COLO829 (cell line): ENCODE measurements at places on chromosomes 2 and 18.

DNA sequence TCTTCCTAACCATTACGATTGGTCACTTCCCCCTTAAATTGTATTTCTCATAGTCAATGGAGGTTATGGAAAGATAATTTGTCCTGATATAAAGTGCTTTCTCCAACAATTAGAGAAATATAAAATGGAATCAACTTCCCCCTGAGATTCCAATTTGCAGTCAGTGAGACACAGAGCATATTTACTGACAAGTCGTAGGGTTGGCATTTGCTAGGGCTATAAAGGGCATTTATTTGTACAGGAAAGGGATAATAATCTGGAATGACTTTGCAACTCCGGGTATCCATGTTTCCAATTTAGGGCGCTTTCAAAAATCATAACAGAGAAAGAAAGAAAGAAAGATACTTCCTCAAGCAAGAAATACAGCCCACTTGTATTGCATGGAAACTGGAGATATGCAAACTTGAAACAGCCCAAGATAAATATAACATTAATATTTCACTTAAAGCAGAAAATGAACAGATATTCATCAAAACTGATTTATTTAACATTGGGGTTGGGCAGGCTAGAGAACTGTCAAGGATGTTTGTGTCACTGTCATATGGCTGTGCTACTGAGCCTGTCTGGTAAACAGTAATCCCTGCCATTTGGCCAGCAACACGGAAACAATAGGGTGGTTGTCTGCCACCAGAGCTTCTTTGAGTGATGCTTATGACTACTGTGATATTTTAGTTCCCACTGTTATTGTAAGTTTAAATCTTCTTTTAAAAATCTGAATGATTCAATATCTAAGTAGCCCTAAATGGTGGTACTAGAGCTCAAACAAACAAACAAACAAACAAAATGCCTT, 621.8 kb downstream of the LRP1B start:
- DNase-seq = no peak

DNA sequence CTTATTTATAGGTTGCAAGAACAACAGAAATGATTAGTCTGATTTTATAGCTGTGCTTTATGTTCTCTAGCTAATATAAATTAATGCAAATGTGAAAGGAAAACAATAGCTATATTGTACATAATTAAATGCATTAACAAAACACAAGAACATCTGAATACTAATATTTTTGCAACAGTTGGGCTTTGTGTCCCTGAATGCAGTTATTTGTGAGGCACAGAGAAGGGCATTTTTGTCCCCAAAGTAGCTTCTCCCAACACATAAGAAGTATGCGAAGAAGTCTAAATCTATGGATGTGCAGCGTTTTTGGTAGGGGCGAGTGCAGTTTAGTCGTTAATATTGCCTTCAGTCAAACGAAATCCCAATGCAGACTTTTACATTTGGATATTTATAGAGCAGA, 110.0 kb downstream of the MBP start:
- DNase-seq = peak; percentile 35

DNA sequence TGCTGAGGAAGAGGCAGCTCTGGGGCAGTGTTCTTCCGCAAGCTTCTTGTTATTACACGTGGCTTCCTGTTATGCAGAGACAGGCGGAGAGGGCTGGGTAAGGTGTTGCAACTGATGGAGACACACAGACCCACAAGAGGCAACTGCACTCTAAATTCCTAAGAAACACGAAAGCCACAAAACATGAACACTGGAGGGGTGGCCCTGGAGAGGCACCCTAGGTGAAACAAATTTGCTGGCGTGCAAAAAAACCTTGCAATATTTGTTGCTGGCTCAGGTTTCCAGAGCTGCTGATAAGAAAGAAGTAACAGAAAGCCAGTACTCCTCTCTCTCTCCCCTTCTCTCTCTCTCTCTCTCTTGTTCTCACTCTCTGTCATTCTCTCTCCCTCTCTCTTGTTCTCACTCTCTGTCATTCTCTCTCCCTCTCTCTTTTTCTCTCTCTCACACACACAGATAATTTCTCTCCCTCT, 31.8 kb downstream of the ARHGAP25 start:
- DNase-seq = no peak

DNA sequence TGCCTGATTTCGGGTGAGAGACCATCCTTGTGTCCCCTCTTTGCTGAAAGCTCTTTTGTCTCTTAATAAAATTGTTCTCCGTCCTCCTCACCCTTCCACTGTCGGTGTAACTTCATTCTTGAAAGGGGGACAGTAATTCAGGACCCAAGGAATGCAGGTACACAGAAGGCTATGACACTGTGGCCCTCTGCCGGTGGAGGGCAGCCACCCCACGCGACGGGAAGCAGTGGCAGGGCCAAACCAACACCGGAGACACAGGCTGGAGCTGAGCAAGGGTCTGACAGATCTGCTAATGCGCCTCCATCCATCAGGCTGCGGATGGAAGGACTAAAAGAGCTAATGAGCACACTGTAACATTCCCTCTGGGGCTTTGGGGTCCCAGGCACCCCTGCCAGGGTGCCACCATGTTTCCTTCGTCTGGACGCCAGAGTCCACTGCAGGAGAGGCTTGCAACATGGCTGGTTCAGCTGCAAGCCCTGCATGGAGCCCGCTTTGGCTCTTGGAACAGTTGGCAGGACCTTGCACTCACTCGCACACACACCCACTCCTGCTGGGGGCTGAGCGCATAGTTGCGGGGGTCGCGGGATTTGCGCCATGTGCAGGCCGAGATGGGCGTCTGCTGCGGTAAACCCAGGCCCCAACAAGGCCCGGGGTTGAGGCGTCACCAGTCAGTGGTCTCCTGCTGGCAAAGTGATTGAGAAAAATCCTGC, 544.1 kb upstream of the CDH7 start:
- no peak for DNase-seq

DNA sequence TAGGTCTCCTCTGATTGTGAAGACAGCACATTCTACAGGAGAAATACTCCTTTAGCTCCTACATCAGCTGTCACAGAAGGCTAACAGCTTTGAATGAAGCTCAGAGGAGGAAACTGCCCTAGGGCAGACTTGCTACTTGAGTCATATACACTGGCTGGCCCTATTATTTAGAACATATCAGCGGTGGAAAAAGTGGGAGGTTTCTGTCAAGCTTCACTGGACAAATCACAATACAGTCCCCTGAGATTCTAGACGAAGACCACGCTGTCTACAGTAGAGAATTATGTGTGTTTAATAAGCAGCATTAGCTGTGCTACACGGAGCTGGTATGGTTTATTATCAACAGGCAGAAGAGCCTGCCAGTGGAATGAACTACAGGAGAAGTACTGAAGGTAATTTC, 230.9 kb upstream of the FSIP2 start:
- no peak for DNase-seq

DNA sequence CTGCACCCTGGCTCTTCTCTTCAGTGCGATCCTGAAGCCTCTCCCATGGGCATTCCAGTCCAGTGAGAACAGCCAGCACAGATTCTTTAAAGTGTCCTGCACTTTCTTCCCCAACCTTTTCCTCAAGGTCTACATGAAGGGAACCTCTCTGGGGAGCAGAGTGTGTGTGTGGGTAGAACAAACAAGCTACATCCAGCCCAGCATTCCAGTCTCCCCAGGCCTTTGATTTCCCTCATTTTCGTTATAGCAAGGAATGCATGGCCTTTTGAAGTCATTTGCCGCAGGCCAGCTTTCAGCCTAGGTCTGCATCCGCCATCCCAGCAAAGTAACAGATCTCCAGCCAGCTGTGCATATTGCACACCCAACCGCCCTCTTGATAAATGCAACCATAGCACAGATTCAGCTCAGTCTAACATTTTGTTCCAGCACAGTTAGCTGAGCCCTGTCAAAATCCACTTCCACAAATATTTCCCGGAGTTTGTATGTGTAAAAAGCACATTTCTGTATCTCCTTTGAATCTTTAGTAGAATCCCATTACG, 44.6 kb downstream of the CD8B2 start:
- DNase-seq = peak; percentile 43

GRCh38 chr2:69390001-69390400, 3.0 kb upstream of the GFPT1 start:
- no peak for DNase-seq

- no peak for DNase-seq
Observed at GRCh38 chr2:207479198-207479785, 50.5 kb upstream of the CREB1 start.

DNA sequence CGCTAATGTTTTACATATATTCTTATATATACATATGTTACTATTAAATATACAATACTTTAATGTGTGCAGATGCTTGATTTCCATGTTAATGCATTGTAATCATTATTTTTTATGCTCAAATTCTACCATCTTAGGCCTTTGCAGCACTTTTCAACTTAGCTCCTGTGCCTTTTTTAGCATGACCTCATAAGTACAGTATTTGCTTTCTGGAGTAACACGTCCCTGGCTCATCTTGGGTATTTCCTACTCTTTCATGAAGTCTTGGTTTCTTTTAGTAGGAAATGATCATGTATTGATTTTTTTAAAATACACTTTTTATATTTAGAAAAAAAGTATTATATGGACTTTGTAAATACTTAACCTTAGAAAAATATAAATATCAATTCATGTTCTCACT, 36.5 kb downstream of the CAB39 start:
- DNase-seq = no peak

DNA sequence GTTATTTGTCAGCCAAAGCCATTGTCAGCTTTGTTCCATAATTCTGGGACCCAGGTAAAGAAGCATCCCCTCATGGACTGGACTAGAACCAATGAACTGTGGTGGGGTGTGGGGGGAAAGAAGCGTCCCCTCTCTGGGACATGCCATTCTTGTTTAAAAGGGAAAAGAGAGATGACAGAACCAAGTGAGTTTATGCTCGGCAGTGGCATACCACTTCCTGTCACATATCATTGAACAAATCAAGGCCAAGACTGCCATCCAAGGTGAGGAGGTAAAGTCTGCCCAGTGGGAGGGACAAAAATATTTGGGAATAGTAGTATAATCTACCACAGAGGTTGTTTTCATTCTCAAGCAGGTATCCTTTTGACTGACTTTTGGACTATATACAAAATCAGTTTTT, 4.7 kb upstream of the GLS start:
- DNase-seq = no peak

DNA sequence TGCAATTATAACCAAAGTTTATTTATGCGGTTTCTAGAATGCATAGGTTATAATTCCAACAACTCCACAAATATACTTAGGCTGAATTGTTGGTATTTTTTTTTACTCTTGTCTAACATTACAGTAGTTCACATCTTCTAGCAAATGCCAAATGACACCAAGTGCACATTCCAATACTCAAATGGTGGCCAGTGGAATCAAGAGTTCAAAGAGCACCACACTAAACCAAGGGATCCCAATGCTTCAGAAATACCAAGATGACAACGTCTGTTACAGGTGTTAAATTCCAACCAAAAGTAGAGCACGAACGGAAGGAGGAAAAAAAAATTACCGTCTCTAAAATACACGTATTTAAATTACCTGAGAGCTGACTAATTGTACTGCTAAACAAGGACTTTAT, 136.2 kb downstream of the TMEM247 start:
- DNase-seq = no peak

GRCh38 chr2:190964170-190964795, 49.7 kb downstream of the STAT1 start:
- no peak for DNase-seq

DNA sequence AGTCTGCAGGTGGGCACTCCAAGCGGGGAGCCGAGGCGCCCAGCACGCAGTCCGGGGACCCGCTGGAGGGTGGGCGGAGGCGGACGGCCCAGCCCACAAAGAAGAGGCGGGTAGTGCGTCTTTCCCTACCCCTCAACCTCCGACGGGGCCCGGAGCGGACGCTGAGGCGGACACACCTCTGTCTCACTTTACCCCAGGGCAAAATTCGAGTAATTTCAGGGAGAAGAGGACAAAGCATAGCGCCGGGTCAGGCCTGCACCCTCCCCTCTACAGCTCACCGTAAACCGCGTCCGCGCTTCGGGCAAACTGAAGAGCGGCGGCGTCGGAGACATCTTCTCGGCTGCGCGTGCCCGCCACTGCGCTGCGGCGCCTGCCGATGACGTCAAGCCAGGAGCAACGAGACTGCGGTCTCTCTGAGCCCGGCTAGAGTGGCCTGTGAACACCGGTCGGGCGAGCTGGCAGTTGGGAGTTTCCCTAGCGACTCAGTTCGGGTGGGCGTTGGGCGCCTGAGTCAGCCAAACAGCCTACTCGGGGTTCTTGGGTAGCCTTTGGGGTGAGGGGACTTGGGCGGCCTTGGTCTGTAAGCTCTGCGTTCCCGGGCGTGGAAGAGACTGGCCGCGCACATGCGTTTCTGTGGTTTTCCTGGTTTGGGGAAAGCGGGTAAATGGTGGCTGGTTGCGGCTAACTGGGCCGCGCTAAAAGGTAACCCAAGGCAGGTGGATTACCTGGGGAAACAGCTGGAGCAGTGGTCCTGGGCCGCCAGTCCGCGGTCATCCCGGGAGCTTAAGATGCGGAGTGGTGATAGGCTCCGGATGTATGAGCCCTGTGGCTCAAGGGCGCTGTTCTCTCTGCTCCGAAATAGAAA, at the start of gene THOC1:
THOC1 (minus strand) TSS at position 360 of the 865 bp plus-strand sequence; CDS start at position 332, 28 bp downstream.
- DNase-seq = peak; percentile 77

- DNase-seq = peak; percentile 6
Observed at GRCh38 chr2:117127680-117128079, 686.8 kb upstream of the DDX18 start.

- no peak for DNase-seq
Observed at GRCh38 chr2:205471776-205472175, 210.5 kb upstream of the NRP2 start.

DNA sequence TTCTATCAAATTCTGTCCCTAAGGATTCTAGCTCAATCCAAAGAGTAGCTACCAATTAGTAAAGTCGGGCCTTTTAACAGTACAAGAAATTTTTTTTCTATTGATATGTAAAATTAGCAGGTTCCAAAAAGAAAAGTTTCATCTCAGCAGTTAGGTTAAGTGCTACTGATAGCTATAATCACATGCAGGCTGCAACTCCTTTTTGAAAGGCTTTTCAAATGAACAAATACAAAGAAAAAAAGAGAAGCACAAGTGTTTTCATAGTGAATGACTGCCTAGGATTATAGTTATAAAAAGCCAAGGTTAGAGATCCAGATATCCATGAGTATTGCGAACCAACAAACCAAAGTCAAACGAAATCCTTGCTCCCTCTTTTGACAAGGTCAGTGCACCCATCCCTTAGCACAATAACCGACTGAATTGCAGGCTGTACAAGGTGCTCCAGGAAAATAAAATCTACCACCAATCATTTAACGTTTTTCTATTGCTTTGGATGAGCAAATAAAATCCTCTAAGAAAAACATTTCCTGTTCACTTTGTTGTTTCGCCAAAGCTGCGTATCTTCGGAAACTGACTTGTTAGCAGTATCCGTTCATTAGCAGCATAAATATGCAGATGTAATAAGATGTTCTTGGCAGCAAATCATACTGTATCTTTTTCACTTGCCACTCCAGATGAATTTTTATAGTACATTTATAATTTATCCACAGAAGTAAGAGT, 100.2 kb downstream of the SRBD1 start:
- DNase-seq = no peak

- no peak for DNase-seq
Observed at GRCh38 chr2:15142069-15142689, 419.0 kb downstream of the NBAS start.

DNA sequence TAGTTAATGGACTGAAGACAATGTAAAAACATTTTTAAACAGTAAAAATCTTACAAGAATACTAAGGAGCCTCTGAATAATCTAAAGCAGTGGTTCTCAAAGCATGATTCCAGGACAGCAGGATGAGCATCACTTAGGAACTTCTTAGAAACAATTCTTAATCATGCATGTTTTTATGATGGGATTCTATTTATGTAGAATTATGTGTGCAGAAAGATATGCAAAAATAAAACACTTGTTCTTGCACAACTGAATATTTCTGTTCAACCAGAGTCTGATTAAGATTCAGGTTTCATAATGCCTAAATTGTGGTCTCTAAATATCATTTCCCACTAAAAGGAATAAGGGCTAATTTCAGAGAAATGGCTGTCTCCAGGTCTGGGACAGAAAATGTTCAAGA, 69.2 kb upstream of the MTIF2 start:
- no peak for DNase-seq
